Caudate nucleus (tissue), 63 donors: ENCODE measurements at places on chromosomes 1 and 21.

- DNase-seq = no peak
Observed at GRCh38 chr1:167695147-167695546, 26.6 kb upstream of the MPZL1 start.

GRCh38 chr1:224866940-224867339 is 62.5 kb upstream of the DNAH14 start:
- DNase-seq = no peak

GRCh38 chr1:180415985-180416633 is 86.3 kb downstream of the ACBD6 start:
- no peak for DNase-seq

DNA sequence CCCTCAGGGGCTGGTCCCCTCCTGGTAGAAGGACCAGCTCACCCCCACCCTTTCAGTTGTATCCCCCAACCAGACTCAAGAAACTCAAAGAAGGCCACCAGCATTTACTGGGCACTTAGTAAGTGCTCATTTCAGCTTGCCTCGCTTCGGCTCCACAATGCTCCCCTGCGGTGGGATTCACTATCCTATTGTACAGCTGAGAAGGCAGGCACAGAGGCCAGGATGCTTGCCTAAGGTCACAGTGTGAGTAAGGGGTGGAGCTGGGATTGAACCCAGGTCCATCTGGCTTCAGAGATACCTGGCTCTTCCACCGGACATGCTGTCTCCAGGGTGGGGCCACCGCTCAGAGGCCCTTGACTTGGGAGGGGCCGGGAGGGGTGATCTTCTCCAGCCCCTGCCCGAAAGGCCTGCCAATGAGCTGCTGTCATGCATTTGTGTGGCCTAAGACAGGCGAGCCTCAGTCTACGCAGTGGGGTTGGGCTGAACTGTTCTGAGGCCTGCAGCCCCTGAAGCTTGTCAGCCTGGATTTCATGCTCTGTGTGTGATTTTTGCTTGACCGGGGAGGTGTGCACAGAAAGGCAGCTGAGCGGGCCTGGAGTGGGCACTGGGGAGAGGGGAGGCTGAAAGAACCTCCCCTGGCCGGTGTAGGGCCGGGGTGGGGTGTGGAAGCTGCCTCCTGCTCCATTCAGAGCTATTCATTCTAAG is 48.1 kb downstream of the DMRTB1 start:
- no peak for DNase-seq

GRCh38 chr1:46030876-46031660 is 101.4 kb downstream of the PIK3R3 start:
- no peak for DNase-seq

- DNase-seq = no peak
Observed at GRCh38 chr1:59701376-59701775, 113.4 kb upstream of the HOOK1 start.

DNA sequence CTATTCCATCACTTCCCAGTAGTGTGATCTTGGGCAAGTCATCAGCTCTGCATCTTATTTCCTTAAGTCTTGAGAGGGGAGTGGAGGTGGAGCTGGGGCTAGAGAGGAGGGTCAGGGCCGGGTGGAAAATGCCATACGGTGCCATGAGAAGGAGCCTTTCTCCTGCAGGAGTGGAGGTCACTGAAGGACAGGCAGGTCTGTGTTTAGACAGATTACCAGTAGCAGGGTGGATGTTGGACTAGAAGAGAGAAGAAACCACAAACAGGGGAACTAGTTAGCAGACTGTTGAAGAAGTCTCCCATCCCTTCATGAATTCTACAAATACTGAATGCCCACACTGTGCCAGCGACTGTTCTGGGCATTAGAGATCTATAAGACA is 13.9 kb upstream of the CPT2 start:
- DNase-seq = no peak

DNA sequence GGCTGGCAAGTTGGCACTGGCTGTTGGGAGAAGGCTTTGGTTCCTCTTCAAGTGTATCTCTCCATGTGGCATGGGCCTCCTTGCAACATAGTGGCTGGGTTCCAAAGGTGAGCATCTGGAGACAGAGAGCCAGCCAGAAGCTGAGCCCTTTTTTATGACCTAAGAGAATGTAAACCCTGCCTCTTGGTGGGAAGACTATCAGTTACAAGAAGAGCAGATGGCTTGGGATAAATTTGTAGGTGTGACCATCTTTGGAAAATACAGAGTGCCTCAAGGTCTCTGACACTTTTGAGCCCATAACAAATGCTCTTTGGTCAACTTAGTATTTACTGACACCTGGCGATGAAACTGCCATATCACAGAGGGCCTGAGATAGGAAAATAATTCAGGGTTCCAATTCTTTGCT is 31.4 kb upstream of the PRELP start:
- DNase-seq = no peak

DNA sequence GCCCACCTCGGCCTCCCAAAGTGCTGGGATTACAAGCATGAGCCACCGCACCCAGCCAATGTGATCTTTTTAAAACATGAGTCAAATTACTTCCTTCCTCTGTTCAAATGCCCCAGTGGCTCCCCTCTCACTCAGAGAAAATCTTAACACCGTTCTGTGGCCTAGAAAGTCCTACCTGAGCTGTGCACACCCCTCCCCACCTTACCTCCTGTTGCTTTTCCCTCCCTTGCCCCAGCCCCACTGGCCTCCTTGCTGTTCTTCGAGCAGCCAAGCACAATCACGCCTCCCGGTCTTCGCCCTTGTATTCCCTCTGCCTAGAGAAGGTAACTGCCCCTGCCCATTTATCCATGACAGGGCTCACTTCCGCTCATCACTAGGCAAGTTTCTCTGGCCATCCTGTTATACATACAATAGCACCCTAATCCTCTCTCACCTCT is 62.6 kb upstream of the RPL11 start:
- no peak for DNase-seq

DNA sequence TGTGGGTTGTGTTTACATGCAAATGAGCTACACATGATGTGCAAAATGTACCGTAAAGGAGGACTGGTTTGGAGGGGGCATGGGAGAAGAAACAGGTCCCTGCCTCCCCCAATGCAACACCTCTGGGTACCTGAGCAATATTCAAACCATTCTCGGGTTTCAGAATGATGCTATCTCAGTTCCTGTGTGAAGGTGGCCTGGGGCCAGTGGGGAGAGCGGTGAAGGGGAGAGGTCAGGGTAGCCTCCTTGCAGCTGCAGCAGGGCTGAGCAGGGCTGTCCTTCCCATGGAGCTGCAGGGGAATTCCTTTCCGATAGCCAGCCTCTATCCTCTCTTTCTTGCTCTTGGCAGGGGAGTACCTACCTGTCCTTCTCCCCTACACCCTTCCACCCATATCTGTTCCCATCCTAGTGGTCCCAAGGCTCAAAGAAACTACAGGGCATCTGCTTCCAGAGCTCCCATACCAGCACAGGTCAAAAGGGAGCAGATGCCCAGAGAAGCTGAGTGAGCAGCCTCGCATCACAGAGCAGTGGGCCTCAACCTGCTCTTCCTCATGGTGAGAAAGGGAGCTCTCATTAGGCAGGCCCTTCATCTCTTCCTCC is 11.9 kb downstream of the MEF2D start:
- no peak for DNase-seq

DNA sequence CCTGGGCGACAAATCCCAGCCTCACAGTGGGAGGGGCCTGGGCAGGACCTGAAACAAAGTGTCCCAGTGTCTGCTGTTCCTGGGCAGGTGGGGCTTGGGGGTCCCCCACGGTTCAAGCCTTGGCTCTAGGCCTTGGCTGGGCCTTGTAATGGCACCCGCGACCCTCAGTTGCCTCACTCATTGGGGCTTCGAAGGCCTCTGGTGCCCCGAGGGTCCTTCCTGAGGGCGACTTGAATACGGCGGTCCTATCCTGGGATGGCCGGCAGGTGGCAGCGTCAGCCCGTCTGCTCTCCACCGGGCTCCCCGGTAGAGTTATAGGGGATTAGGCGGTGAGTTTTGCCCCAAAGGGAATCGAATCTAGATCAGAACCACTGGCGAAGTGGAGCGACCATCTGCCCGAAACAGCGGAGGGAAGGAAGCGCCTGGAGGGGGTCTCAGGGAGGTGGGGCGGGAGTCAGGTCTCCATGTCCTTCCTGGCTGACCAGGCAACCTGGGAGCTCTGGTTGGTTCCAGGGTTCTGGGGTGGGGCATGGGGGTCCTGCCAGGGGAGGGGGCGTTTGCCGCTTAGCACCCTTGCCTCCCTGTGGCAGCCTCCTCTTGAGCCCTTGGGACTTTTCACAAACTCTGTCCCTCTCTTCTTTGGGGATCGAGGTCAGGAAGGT is 2.1 kb upstream of the PEX10 start:
- peak; percentile 31 for DNase-seq

DNA sequence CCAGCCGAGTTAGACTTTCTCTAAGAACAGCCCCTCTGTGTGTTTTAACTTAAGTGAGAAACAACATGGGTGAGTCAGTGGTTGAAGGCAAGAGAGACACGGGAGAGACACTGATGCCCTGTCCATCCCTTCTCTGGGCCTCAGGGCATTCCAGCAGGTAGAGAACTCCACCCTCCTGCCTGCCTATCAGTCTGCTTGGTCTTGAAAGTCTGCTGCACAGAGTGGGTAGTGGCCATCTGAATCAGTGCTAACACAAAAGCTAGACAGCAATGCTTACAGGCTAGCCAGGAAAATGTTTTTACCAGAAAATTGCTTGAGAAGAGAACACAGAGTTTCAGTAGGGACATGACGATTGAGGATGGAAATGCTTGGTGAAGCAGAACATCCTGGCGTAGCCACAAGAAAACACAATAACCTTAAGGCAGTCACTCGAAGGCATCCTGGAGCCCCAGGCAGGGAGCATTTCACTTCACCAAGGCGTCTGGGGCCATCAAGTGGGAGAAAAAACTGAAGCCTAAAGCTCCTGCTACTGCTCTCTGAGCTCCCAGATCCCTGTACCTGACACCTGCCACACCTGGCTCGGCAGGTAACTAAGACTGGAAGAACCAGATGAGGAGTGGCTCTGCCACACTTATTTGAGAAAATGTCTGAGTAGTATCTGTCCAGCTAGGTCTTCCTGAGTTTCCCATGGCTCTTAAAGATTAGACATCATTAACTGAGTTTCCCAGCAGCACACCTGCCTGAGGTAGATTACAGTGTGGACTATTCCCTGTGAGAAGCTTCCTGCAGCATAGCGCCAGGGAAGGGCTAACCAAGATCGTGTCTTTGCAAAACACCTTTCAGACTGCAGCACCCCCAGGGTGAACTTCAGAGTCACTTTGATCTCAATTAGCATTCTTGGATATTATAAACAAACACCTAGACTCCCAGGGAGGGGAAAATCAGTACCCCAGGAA is 18.1 kb upstream of the LBR start:
- no peak for DNase-seq

GRCh38 chr1:114034567-114035303 is 55.5 kb downstream of the OLFML3 start:
- DNase-seq = no peak

GRCh38 chr21:44326716-44327602 is 12.2 kb downstream of the CFAP410 start:
- DNase-seq = no peak

DNA sequence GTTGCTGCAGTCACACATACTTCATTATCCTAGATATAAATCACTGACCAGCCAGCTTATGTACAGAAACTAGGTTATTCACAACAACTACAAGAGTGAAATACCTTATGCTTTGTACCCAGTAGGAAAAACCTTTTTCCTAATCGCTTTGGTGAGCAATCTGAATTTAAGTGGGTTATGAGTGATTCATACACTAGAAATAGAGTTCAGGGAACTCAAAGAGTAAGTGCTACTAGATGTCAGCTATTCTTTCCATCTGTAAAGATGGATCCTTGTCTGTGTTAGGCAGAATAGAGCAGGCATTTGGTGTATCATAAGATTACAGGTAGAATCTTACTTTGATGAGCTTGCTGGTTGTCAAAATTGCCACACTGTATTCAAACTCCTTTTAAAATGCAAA is 101.9 kb downstream of the ZNF644 start:
- DNase-seq = no peak

DNA sequence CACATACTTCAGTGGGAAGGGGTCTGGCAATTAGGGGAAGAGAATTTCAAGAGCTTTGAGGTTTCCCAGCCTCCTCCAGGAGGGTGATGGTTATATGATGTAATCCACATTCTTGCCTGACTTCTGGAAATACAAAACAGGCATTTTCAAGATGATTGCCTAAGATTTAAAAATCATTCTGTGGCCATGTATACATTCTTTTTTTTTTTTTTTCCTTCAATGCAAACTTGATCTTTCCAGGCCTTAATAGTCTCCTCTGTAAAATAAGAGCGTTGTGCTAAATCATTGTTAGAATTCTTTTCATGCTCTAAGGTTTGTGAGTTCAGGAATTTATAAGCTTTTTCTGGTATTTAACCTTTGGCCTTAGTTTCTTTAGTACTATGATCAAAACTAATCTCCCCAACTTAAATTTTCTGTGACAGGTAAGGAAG is 192.3 kb upstream of the HMCN1 start:
- DNase-seq = no peak

DNA sequence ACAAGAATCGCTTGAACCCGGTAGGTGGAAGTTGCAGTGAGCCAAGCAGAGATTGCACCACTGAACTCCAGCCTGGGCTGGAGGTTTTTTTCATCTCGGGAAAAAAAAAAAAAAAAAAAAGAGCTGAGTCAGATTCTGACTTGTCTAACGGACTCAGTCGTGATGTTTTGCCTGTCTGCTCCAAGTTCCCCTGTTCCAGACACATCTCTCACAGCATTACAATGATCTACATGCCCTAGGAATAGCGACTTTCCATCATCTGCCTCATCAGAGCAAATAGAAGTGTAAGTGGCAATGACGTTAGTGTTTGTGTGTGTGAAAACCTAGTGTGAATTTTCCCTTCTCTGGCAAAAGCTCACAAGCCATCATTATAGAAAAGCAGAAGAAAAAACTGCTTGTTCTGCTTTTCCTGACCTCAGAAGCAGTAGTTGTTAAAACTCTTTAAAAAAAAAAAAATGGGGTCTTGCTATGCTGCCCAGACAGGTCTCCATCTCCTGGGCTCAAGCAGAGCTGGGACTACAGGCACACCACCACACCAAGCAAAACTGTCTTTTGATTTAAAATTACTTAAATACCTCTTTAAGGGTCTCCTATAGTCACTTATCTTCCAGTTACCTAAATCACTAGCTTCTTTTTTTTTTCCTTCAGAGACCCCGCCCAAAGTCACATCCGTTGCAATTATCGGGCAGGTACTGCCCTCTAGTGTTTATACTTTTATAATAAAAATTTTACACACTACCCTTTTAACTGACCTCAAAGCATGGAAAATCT is 37.3 kb downstream of the PLEKHO1 start:
- DNase-seq = no peak

DNA sequence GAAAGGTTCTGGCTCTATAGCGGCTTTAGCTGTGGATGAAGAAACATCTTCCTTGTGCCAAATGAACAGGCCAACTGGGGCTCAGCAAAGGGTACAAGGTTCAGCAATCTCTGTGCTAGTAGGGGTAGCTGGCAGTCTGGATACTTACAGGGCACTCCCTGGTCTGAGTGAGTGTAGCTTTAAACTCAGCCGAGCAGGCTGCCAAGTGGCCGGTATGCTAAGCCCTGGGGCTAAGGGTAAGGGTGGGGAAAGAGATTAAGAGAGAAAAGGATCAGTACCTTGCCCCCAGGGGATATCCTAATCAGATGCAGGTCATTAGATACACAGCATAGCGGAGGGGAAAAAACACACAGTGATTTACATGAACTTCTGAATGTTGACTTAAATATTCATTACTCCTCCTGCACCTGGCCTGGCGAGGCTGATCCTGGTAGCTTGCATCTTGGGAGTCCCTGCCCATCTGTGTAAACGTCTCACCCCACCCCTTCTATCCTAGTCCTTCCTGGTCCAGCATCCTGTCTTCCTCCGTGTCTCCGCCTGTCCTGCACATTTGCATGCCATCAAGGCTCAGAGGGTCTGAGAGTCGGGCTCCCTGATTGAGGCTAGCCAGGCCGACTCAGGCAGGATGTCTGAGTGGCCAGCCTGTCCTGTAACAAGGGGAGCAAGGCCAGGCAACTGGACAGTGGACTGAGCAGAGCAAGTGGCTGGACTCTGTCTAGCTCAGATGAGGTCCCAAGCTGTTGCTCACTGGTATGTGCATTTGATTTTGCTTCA is 39.5 kb upstream of the CNTN2 start:
- DNase-seq = no peak
